ENCODE measurements at places on chromosomes 6 and 20.

DNA sequence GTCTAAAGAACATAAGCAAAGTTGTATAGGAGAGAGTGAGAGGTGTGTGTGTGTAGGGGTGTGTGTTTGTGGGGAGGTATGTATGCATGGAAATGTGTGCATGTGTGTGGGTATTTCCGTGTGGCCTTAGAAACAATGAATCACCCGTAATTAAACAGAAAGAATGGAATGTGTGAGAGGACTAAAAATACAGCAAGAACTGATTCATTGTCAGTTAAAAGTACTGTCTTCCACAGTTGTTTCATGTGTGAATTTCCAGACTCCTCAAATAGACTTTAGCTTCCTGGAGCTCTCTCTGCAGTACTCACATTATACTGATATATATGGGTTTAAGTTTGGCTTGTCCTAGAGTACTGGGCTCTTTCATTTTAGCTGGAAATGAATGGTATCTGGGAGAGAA is 145.7 kb downstream of the RIMS1 start:
- no peak for DNase-seq

GRCh38 chr20:1255675-1256074 is 10.4 kb upstream of the SNPH start:
- no peak for DNase-seq

GRCh38 chr6:1422290-1422689 is 32.9 kb downstream of the FOXF2 start:
- DNase-seq, result no peak

DNA sequence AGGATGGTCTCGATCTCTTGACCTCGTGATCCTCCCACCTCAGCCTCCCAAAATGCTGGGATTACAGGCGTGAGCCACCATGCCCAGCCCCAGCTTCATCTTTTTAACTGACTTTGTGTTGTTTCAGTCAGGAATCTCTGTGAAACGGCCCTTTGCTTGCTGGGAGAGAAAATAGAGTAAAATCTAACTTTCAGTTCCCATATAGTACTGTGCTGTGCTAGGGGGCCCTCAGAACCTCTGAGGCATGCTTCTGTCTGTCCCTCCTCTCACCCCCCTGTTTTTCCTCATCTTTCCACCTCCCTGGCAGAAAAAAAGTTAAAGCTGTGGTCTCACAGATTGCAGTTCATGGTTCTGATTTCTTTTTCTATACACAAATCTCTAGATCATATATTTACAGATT is 48.4 kb downstream of the LRP11 start:
- no peak for DNase-seq

- no peak for DNase-seq
These were observed 188.3 kb downstream of the BMP7 start for GRCh38 chr20:57078116-57078515.

- DNase-seq, result no peak
These were observed 5.8 kb upstream of the MCM9 start for GRCh38 chr6:118940770-118941169.

DNA sequence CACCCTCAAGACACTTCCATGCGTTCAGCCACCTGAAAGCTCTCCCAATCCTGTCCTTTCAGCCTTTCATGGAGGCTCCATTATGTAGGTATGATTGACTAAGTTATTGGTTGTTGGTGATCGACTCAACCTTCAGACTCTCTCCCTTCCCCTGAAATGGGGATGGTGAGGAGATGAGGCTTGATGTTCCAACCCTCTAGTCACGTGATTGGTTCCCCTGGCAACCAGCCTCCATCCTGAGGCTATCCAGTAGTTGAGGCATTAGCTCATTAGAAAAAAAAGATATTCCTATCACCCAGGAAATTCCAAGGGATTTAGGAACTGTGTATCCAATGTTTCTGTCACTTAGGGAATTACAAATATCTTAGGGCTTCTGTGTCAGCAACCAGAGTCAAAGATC is 426.6 kb downstream of the PKHD1 start:
- DNase-seq, result no peak

DNA sequence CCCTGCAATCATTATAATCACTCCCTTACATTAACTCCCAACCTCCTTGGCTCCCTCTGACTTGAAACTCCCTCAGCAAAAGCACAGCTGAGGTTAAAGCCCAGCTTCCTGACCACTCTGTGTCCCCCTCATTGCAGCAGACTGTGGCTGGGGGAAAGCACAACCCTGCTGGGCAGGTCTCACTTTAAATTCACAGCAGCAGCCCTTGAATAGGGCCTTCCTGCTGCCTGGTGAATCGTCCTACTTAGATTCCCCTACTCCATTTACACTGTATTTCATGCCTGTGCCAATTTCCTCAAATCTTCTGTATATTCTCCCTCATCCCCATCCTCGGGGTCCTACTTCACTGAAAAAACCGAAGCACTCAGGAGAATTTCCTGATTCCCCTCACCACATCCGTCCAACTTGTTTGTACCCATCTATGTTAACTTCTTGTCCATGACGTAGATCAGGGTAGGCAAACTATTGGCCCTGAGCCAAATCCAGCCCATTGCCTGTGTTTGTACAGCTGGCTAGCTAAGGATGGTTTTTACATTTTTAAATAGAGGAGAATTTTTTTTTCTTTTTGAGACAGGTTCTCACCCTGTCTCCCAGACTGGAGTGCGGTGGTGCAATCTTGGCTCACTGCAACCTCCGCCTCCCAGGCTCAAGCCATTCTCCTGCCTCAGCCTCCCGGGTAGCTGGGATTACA is 31.5 kb upstream of the GCM1 start:
- peak; percentile 51 for DNase-seq

DNA sequence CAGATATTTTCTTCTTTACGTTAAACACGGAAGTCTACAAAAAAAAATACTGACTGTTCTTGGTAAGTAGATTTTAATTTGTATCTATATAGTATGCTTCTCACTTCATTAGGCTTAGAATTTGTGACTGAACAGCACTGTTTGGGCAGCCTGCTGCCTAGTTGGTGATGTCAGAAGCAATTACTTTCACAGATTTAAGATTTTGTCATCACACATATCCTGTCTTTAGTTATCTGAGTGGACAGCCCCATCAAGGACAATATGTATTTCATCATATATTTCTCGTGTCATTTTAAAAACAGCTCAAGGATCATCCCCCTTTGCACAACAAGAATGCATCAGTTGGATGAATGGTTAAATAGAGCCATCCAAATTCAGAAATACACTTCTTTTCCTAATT is 338.4 kb upstream of the CITED2 start:
- DNase-seq, result no peak

DNA sequence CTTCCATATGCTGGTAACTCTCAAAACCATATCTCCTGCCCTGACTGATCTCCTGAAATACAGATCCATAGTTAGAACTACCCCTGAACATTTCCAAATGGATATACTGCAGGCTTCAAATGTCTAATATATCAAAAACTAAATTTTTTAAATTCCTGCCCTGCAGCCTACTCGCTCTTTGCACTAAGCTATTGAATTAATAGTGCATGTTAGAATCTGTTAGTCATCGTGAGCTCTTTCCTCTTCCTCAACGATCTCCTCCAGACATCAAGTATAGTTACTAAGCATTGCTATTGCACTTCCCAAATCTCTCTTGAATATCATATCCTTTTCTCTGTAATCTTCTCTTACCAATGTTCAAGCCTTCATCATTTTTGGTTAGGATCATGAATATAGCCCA is 26.0 kb upstream of the RSPO3 start:
- no peak for DNase-seq

GRCh38 chr6:45813943-45814342 is 201.7 kb downstream of the CLIC5 start:
- DNase-seq, result no peak

- DNase-seq, result no peak
These were observed at the start of gene KIAA1755 for GRCh38 chr20:38260378-38261053. Gene KIAA1755, minus strand, starts transcription at chr20:38260735. Its CDS starts 235 bp downstream, at chr20:38260500.

- no peak for DNase-seq
These were observed 103.2 kb downstream of the ARMC2 start for GRCh38 chr6:108951351-108951953.

DNA sequence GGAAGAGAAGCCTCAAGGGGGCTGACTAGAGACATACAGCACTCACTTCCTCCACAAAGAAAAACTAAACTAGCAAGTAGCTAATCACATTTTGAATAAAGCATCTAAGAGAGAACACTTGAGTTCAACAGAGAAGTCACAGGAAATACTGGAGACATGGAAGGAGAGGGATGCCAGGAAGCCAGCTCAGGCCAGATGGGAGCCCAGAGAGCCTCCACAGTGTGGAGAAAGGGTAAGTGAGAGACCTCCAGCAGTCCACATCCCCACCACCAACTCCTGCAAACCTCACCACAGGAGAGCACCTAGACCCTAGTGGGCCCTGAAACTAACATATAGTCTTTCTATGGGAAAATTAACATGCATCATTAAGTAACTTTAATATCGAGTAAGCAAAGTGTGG is 79.2 kb downstream of the EPM2A start:
- DNase-seq, result no peak

- no peak for DNase-seq
These were observed 181.6 kb downstream of the CDH26 start for GRCh38 chr20:60139663-60140446.

DNA sequence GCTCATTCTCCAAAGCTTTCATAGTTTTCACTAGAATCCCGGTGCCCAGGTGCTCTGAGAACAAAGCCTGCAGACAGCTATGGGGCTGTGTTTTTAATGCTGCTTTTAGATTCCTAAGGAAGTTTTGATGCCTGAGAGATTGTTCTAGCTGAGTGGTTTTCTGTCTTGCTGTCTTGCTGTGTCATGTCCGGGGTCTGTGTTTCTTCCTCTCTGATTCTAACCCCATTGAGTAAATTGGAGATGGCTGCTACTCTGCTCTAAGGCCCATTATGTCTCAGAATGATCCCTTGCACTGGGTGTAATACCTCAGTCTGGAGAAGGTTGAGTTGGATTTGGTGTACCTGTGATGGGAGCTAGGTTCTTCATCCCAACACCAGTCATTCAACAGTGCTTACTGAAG is 63.4 kb downstream of the ARID1B start:
- DNase-seq, result no peak

- no peak for DNase-seq
These were observed 157.1 kb upstream of the SMLR1 start for GRCh38 chr6:130670142-130670541.

DNA sequence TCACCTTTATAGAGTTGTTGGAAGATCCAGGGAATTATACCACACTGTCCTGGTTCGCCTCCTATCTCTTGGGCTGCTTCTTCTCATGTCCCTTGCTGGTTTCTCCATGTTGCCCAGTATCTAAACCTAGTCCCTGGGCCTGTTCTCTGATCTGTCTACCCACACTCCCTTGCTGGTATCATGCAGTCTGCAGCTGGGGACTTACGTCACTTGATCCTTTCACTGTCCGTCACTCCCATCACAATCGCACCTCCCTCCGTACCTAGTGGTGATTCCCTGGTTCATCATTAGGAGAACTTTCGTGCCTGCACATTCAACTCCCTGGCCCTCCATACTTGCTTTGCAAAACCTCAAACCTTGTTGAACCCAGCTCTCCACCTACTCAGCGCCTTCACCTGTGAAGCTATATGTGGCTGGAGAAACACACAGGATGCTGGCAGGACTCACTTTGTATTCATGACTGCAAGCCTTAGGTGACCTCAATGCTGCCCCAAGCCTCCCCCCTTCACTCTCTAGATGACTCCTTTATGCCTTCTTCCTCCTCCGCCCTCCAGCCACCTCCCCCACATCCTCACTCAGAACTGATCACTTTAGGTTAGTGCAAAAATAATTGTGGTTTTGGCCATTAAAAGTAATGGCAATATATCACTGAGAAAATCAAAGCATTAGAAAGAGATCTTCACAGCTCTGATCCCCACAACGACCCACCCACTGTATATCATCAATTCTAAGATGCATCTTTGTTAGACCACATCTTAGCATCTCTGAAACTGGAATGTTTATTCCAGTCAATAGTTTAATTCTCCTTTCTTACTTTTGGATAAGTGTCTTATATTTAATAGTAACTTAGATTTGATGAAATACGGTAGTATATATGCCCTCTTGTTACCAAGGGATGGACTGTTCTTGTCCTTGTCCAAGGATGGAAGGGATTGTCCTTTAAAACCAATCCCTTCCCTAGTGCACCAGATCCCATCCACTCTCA is 26.4 kb downstream of the GDAP1L1 start:
- no peak for DNase-seq

- DNase-seq, result no peak
These were observed 787 bp downstream of the JPH2 start for GRCh38 chr20:44186201-44186600.

DNA sequence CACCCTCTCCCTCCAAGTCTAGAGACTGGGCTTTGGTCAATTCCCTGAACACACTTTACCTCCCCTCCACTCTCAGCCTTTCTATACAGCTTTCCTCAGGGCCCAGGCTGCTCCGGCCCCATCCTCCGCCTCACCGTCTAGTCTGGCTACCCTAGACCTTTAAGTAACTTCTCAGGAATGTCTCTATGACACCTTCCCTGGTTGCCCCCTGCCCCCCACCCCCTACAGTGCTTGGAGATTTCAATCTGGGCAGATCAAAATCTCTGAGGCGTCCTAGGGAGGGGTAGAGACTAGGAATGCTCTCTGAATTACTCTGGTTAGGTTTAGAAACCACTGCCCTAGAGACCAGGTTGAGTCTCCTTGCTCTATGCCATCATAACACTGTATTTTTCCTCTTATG is 6.1 kb downstream of the UBE2J1 start:
- no peak for DNase-seq

DNA sequence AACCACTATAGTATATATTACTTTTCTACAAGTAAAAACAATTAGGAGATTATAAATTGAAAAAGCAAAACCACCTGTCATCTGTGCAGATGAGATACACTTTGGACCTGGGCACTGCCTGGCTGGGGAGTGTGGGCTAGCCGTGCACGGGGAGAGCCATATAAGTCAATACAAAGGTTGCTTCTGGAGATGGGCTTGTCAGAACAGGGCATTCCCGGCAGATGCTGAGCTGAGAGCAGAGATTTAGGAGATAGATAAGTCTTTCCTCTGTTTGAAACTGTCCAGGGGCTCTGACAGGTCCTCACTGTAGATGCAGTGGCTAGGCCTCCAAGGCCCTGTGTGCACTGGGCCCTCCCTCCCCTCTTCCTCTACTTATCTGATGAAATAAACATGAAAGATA is 34.5 kb downstream of the CD164 start:
- DNase-seq, result no peak

DNA sequence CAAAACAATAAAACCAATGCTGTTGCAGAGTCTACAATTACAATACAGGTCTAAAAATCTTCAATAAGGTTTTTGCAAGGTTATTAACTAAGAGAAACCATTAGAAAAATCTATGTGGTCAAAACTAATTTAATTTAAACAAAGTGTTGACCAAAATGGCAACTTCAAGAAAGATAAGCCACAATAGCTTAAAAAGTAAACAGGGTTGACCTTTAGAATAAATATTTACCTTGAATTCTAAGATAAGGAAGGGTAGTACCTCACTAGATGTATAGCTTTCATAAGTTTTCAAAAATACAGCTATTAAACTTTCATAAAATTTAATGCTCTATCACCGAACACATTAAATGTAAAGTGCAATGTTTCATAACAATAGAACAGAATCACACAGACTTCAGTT is 11.4 kb downstream of the RTN4IP1 start:
- no peak for DNase-seq

DNA sequence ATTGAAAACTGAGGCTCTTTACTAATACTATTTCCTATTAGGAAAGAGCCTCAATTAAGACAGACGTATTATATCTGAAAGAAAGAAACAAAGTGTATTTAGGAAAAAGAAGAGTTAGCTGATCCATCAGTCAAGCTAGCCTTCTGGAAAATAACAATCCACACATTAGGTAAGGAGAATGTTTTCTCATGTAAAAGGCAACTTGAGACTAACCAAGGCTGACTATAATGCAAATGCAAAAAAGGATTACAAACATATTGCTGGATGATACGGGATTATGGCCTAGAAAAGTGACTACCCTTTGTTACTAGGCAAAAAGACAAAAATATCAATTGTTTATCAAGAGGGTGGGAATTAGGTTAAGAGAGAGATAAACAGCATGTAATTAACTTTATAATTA is 176.9 kb downstream of the RFPL4B start:
- no peak for DNase-seq

Data from CD8-positive, alpha-beta T cell (primary cell).